C1 segment of cervical spinal cord (tissue), 14 donors: ENCODE measurements at places on chromosomes 7 and 10.

GRCh38 chr7:122429926-122430325 is 125.4 kb upstream of the FEZF1 start:
- DNase-seq: no peak

- DNase-seq: no peak
Measured at GRCh38 chr10:51501396-51501795, 198.0 kb downstream of the CSTF2T start.

DNA sequence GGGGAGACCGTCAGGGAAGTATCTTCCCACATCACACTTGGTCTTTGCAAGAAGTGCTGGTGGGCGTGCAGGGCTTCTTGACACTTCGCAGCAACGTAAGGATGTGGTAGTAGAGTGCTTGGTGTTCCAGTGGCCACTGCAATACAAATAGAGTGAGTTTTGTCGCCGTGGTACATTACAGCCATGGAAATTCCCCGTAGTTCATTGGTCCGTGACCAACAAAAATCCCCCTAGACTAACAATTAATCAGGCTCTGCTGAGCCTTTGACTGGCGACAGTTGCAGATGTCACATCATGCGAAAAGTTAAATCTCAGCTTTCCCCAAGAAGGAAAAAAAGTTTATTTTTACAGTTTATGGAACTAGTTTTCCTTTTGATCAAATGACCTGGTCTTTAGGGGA is 134.7 kb downstream of the MGMT start:
- DNase-seq: no peak

DNA sequence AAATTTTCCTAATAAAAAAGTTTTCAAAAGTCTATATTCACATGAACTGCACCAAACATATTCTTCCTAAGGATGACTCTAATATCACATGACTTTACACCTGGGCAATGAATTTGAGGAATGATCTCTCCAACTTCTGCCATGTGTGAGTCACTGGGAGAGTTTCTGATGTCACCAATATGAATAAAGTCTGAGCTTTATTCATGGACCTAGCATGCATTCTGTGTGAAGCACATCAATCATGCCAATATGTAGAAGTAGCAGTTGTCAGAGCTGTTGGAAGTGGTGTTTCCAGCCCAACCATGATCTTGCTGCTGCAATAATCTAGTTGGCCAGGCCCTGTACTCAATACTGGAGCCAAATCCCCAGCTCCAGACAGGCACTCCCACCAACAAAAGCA is 91.7 kb upstream of the IFRD1 start:
- no peak for DNase-seq

DNA sequence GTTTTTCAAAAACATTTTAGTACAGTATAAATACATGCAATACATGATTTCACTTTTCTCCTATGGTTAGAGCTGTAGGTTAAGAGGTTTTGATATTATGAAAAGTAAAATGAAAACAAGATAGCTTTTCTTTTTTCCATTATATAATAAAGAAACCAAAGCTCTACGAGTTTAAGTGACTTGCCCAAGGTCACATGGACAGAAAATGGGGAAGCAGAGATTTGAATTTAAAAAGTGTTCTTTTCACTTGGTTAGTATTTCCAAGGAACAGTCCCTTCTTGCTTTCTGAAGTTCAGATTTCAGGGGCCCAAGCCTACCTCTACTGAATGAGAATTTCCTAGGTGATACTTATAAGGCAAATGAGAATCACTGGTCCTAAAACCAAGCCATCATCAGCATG is 13.2 kb upstream of the MAP3K8 start:
- no peak for DNase-seq

DNA sequence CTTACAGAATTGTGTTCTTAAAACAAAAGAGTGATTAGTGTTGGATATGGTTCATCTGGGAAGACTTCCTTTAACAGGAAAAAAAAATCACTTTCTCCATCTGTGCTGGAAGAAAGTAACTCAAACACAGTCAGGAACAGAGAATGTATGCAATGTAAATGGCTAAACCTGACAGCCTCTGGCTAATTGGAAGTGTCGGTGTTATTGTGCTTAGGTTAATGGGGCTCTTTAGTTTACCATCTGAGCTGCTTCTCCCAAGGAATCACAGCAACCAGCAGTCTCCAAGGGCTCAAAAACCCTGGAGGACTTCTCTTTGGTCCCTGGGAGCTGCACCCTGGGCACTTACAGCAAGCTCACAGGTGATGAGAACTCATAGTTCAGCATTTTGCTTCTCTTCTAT is 724.5 kb downstream of the LRMDA start:
- no peak for DNase-seq

DNA sequence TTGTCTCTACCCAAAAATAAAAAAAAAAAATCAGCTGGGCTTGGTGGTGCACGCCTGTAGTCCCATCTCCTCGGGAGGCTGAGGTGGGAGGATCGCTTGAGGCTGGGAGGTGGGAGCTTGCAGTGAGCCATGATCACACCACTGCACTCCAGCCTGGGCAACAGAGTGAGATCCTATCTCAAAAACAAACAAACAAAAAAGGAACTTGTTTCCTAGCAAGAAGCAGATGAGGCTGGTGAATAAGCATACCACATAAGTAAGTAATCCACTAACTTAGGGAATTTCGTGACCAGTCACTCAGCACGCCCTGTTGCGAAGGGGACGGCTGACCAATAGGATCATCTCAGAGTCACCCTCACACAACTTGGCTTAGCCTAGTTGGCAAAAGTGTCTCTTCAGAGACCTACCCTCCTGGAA is 64.6 kb downstream of the CUX1 start:
- DNase-seq: no peak

DNA sequence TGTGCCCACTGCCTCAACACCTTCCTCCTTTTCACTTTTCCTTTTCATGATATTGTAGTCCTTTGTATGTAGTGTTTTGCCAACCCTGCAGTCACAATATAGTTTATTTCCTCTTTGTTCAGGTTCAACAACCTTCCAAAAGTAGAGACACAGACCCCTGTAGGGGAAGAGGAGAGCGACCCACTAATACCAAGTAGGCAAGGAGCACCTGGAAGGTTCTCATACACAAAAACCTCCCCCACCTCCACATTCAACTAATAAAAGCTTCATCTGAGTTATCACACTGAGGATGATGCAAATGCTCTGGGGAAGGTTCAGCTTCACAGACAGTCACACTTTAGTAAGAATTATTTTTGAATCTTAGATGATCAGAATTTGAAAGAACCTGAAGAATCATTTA is 41.6 kb downstream of the PIK3AP1 start:
- no peak for DNase-seq

- DNase-seq: peak; percentile 46
Measured at GRCh38 chr10:86365346-86366032, 1.1 kb downstream of the GRID1 start.

DNA sequence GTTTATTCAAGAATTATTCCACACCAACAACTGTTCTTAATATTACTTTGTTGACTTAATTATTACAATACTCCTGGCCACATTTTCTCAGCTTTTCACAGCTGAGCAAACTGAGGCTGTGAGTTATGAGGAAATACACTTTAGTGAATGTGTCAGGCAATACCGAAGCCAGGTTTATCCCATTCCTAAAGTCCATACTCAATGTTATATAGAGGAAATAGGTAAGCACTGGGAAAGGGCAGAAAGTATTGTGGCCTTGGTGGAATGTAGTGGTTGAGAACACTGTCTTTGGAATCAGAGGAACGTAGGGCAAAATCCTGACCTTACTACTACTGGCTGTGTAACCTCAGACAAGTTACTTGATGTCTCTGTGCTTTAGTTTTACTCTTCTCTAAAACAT is 110.8 kb downstream of the CD36 start:
- no peak for DNase-seq
